ENCODE measurements at places on chromosomes 5 and 9.
A peak's percentile ranks its signal among the peaks of the same experiment; 100 is the strongest.

DNA sequence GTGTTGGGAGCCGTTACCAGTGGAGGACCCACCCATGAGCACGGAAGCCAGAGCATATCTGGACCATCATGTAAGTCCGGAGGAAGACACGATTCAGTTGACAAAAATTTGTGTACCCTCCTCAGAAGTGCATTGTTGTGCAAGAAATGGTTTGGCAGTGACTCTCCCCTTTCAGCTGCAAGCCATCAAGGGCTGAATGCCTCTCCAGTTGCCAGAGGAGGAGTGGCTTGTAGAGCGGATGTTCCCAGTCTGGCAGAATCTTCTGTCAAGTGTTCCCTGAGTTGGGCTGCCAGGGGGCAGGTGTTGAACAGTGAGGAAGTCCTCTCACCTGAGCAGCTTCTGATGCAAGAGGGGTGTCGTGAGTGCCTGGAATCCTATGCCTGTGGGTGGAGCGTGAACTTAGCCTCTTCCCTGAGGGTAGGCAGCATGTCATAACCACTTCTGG, 27.6 kb upstream of the CDKN2AIPNL start:
- no peak for DNase-seq

GRCh38 chr5:60343102-60343501, 356.9 kb downstream of the DEPDC1B start:
- DNase-seq: no peak

GRCh38 chr9:120412425-120412951, 167.5 kb downstream of the CDK5RAP2 start:
- DNase-seq: no peak

GRCh38 chr5:59089767-59090166, 506.9 kb downstream of the RAB3C start:
- no peak for DNase-seq

- no peak for DNase-seq
Measured at GRCh38 chr5:100898504-100899346, 4.4 kb downstream of the ST8SIA4 start.

- no peak for DNase-seq
Measured at GRCh38 chr5:21802869-21803490, 1050.2 kb downstream of the CDH12 start.

- no peak for DNase-seq
Measured at GRCh38 chr9:2082772-2083171, 67.6 kb downstream of the SMARCA2 start.

GRCh38 chr9:136977223-136977622, at the start of gene PTGDS:
Gene PTGDS, plus strand, starts transcription at chr9:136977504. Its CDS starts 75 bp downstream, at chr9:136977579.
- DNase-seq: no peak

GRCh38 chr9:109862452-109862851, 82.5 kb downstream of the PALM2AKAP2 start:
- DNase-seq: no peak

- no peak for DNase-seq
Measured at GRCh38 chr9:37082214-37082765, 38.1 kb upstream of the ZCCHC7 start.

- no peak for DNase-seq
Measured at GRCh38 chr9:113471143-113471542, 7.6 kb downstream of the RGS3 start.

GRCh38 chr5:78549043-78549442, 99.5 kb downstream of the LHFPL2 start:
- DNase-seq: no peak

DNA sequence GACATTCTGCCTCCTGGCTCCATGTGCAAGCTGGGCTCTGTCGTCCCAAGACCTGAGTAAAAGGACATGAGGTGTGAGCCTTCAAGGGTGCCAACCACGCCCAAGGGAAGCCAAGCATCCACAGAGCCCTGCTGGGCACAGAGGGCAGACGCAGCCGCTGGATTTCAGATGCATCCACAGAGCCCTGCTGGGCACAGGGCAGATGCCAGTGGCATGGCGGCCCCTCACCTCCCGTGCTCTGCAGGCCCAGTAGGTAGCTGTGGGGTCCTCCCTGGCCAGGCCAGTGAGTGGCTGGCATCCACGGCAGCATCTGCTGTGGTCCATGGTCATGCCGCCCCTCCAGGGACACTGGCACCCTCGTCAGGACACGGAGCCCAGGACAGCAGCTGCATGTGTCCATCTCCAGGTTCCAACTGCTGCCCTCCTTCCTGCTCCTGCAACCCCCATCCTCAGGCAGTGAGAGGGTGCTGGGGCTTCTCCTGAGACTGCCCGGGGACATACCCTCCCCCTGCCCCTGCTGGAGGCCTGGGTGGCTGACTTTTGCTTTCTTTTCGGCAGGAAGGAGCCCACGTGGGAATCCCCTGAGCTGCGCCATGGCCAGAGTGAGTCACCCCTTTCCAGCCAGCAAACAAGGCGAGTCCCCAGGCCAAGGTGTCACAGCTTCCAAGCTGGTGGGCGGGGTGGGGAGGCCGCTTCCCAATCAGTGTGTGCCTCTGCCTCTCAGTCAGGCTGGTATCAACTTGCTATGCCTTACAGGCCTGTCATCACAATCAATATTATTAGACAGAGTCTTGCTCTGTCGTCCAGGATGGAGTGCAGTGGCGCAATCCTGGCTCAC, 4.0 kb upstream of the TRAF2 start:
- DNase-seq: peak; percentile 94

DNA sequence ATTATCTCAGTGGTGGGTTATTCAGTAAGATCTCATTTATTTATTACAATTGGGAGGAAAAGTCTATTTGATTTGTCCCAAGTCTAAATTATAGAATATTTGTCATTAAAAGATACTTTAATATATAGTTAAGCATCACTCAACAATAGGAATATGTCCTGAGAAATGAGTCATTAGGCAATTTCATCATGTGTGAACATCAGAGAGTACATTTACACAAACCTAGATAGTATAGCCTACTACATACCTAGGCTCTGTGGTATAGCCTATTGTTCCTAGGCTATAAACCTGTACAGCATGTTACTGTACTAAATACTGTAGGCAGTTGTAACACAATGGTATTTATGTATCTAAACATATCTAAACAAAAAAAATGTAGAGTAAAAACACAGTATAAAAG, 135.0 kb upstream of the RASA1 start:
- no peak for DNase-seq

GRCh38 chr9:6564868-6565267, 80.7 kb downstream of the GLDC start:
- no peak for DNase-seq

DNA sequence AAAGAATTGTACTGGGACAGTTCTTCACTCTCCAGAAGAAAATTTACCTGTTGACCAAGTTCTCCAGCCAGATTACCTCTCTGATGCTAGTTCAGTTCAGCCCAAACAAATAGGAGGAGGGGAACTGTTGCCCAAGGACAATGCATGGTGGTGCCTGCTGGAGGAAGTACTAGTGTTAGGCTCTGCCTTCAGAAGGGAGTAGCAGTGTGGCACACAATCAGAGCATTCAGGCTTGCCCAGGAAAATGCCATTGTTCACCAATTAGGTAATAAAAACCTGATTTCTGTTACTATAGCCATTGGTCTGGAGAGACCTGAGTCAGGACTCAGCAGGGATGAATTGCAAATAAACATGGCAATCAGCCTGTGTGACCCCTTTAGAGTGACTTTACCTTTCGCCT, 720.8 kb upstream of the ZNF608 start:
- DNase-seq: no peak

- DNase-seq: no peak
Measured at GRCh38 chr9:108579757-108580439, 275.9 kb downstream of the ACTL7B start.

DNA sequence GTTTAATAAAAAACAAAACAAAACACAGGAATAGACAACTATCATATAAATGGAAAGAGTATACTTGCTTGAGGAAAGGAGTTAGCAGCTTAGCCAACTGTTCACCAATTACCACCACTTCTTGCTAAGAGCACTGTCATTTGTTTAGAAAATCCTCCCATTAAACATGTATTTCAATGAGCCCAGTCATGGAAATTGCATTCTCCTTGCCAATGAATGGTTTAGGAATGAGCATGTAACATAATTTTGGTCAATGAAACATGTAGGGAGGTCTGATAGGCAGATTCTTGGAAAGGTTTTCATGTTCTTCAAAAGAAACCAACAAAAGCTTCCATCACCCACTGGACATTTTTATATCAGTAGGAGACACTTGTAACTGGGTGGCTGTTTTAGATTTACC, 502.8 kb upstream of the PAPPA start:
- DNase-seq: no peak

DNA sequence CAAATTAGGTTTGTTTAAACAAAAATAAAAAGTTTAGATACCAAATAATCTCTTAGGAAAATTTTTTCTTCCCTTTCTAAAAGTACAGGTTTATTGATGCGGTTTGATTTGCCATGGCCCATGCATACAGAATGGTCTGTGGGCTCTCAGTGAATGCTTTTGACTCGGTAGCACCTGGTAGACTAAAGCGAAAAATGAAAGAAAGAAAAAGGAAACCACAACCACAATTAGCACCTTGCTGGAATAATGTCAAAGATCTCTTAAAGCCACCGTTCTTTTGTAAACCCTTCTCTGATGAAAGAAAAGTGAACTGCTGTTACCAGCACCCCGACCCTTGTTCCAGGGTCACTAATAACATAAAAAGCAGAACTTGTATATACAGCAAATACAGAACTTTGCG, 157.9 kb downstream of the NFIB start:
- no peak for DNase-seq

- DNase-seq: no peak
Measured at GRCh38 chr9:114921171-114921570, 9.2 kb downstream of the TNFSF8 start.

- DNase-seq: no peak
Measured at GRCh38 chr9:93983875-93984274, 28.7 kb upstream of the BARX1 start.

DNA sequence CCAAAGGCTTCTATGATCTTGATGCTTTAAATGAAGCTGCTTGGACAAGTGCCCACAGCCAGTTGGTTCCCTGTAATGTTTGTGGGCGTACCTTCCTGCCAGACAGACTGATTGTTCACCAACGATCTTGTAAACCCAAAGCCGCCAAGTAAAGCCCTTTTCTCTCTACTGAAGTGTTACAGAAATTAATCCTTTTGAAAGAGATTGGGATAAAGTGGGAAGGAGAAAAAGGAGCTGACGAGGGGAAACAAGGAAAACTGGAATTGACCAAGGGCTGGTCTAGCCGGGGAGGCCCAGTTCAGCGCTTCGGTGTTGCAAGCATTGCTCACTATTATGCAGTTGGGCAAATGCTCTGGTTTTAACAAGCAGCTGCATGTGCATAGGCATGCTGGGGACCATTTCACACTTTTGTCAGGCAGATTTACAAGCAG, 53.2 kb downstream of the ZNF474 start:
- no peak for DNase-seq

DNA sequence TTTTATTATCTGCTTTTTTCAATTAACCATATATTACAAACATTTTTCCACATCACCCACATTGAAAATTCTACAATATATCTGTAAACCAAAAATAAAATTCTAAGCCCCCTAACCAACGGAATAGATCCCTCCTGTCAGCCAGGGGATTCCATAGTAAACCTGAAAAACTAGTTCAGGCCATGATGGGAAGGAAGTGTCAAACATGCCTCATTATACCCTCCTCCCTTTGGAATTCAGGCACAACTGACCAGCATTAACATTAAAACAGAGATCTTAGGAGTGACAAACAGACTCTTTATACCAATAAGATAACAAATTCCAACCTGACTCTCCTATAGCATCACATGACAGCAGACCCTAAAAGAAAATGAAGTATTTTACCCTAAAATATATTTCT, 113.7 kb upstream of the DMRT1 start:
- DNase-seq: no peak

- no peak for DNase-seq
Measured at GRCh38 chr9:128168731-128169308, 8.8 kb downstream of the BBLN start.

- no peak for DNase-seq
Measured at GRCh38 chr5:19918780-19919179, 69.2 kb downstream of the CDH18 start.

DNA sequence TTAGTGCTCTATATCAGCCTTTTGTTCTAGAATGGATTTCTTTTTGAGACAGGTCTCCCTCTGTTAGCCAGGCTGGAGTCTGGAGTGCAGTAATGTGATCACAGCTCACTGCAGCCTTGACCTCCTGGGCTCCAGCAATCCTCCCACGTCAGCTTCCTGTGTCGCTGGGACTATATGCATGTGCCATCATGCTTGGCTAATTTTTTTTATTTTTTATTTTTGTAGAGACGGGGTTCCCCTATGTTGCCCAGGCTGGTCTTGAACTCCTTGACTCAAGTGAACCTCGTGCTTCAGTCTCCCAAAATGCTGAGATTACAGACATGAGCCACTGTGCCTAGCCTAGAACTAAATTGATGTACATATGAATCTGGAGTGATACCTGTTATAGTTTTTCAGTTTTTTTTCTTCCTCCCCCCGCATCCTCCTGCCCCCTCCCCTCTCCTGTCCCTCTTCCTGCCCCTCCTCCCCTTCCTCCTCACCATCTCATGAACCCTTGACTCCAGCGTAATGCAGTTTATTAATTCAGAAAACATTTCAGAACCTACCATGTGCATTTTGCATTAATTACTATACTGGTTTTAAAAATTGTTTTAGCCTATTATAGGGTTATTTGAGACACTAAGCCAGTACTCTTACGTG, 37.4 kb upstream of the TNFAIP8 start:
- no peak for DNase-seq

DNA sequence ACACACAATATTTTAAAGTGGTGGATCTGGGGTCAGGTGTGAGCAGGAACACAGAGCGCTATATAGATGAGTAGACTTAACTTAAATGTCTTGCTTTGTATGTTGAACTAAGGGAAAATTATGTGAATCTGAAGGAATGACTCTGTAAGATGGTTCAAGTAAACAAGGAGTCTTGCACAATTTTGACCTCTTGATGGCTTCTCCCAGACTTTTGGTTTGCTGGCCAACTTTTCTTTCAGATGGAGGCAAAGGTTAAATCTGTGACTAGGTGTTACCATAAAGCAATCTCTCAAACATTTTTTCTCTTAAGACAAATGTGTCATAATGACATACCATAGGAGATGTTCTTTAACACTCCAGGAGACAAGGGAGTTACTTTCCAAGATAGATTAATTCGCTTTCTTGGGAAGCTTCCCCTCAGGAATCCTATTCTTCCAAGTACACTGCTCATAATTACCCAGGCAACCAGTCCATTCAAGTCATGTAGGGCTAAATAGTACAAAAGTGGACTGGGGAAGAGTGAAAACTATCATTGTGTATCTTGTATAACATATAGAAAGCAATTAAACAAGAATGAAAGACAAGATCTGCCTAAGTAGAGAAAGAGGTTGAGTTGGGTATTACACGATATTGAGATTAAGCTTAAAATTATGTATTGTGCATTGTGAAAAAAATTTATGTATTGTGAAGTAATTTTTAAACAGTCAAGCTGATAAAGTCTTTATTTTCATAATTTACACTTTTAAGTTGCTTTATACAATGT, 60.3 kb upstream of the SLC27A6 start:
- DNase-seq: no peak

- no peak for DNase-seq
Measured at GRCh38 chr5:98570661-98571191, 202.7 kb upstream of the RGMB start.

- DNase-seq: no peak
Measured at GRCh38 chr9:1457460-1457859, 407.3 kb downstream of the DMRT2 start.

GRCh38 chr5:25459082-25459481, 814.3 kb upstream of the CDH10 start:
- no peak for DNase-seq

Data from stimulated activated naive CD4-positive, alpha-beta T cell treated with Interleukin-2 at 50 U/mL for 16 hours (primary cell).